K562 (cell line): ENCODE measurements at places on chromosomes 6 and 20. TPM values are rescaled to one million over a fixed set of nuclear protein-coding genes. Genes with fewer than 3 reads are reported as not detected.

GRCh38 chr6:36418558-36418957 is 24.1 kb downstream of the PXT1 start:
- no peak for DNase-seq

CNR1 gene
- 1.5 and 1.9 TPM in 2 replicates for total RNA-seq

DNA sequence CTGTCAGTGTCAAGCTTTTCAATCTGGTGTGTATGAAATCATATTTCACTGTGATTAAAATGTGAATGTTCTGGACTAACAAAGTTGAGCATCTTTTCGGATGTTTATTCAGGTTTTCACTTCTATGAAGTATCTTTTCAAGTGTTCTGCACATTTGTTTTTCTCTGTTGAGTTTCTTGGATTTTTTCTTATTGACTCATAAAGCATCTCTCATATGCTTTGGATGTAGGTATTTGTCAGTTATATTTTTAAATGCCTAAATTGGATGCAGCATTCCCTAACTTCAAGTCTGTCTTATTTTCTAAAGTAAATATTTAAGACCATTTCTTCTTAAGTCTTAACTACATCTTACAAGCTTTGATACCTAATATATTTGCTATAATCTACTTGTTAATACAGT is 398.0 kb downstream of the PLCB1 start:
- no peak for DNase-seq

- no peak for DNase-seq
These were observed 225.5 kb downstream of the SYNDIG1 start for GRCh38 chr20:24694727-24695528.

DNA sequence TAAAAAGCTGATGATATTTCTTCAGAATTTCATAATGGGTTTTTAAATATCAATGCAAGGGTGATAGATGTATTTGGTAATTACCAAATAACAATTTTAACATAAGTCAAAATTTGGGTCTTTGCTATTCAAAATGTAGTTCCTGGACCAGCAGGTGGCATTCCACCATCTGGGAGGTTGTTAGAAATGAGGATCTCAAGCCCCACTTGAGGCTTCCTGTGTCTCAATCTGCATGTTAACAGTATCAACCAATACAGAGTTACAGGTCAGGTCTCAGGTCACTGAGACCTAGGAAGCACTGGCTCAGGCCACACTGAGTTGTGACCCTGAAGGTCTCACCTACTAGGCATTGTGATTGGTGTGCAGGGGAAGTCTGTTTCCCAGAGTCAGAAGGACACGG is 57.2 kb upstream of the MTRF1L start:
- no peak for DNase-seq

CRISP3 gene
- 0.29 and 0.31 TPM in 2 replicates for total RNA-seq

MCM9 gene
- 13.1 and 16.7 TPM in 2 replicates for total RNA-seq

DNA sequence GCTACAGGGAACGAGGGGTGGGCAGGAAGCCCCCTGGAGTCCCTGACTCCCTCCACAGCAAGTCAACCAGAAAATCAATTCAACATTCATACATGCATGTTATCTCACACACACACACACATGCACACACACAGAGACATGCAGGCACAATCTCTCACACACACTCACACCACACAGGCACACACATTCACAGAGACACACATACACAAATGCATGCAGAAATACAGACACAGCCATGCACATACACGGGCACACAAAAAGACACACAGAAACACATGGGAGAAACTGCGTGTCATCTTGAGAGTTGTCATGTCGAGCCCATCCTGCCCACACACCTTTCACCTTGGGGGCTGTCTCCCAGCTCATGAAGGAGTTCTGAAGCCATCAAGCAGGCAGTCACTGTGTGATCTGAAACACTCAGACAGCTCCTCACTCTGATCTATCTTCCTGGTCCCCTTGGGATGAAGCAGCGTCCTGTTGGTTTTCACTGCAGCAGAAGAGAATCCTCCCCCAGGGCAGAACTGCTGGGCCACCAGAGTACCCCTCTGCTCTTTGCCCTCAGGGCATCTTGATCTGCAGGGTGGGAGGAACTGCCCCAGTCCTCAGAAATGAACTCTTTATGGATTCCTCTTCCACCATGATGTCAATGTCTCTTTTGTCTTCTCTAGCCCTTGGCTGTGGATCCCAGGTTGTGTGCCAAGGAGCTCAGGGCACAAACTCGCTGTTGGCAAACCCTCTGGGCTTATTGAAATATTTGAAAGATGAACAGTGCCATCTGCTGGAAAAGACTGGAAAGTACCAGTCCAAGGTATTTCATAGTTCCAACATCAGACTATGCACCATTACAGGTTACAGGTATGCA is 8.8 kb downstream of the RAET1L start:
- DNase-seq = no peak

- no peak for DNase-seq
These were observed 199.7 kb downstream of the BCAS1 start for GRCh38 chr20:53870426-53871315.

VWA7 gene
- total RNA-seq = 1.8 and 2.9 TPM in 2 replicates

GRCh38 chr6:29933955-29934354 is 8.4 kb upstream of the HLA-A start:
- no peak for DNase-seq

MACROD2 gene
- not detected in 2 replicates for total RNA-seq

MOCS3 gene
- 5.6 and 6.2 TPM in 2 replicates for total RNA-seq

- no peak for DNase-seq
These were observed 221.9 kb downstream of the TTLL2 start for GRCh38 chr6:167546611-167547327.

ASIP gene
- total RNA-seq = not detected in 2 replicates

POLR3F gene
- 7.0 and 7.2 TPM in 2 replicates for total RNA-seq

GRCh38 chr6:75178757-75179156 is 27.1 kb downstream of the COL12A1 start:
- DNase-seq = no peak

GRCh38 chr20:33677991-33678702 is 3.9 kb upstream of the NECAB3 start:
- no peak for DNase-seq

DNA sequence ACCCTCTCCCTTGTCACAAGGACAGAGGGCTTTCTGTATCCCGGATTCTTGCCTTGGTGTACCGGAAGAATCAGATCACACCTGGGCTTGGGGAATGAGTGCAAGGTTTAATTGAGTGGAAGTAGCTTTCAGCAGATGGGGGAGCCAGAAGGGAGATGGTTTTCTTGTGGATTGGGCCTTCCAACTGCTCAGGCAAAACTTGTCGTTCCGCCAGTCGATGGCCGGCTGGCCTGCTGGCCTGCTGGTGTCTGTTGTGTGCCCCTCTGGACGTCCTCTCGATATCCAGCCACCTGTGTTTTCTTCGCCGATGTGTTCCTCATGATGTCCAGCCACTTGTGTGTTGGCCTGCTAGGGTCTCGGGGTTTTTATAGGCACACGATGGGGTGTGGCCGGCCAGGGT is 168.1 kb downstream of the CDKAL1 start:
- no peak for DNase-seq

DNA sequence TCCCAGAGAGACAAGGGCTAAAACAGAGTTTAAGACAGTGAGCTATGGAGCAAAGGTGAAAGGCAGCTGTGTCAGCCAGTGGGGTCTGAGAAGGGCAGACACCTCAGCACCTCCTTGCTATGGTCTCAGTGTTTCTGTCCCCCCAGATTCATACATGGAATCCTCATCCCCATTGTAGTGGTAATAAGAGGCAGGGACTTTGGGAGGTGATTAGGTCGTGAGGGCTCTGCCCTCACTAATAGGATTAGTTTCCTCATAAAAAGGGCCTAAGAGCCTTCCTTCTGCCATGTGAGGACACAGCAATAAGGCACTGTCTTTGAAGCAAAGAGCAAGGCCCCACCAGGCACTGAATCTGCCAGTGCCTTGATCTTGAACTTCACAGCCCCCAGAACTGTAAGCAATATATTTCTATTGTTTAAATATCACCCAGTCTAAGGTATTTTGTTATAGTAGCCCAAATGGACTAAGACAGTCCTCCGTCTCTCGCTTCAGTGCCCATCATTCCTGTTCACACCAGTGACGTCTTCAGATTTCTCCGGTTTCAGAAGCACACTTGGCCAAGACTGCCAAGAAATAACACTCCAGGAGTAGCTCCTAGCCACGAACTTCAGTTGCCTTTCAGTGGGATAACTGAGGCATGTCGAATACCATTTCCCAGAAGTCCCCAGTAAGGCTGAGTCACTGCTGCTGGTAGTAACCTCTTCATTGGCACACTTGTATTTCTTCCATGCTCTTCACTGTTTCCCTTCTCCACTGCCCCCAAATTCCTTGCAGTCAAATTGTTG is 32.8 kb downstream of the SLC13A3 start:
- no peak for DNase-seq

- no peak for DNase-seq
These were observed 108.0 kb downstream of the SYNDIG1 start for GRCh38 chr20:24577271-24577909.

- no peak for DNase-seq
These were observed 2.5 kb downstream of the CRIP3 start for GRCh38 chr6:43306086-43306485.

GRCh38 chr20:10453241-10453640 is 18.1 kb downstream of the SLX4IP start:
- no peak for DNase-seq

GRCh38 chr6:160461641-160462040 is 113.5 kb downstream of the SLC22A3 start:
- DNase-seq = no peak

C20orf141 gene
- total RNA-seq = not detected in 2 replicates

GRCh38 chr6:17182961-17183360 is 81.1 kb downstream of the STMND1 start:
- no peak for DNase-seq

CRIP3 gene
- total RNA-seq = 0.82 and 0.89 TPM in 2 replicates

DNA sequence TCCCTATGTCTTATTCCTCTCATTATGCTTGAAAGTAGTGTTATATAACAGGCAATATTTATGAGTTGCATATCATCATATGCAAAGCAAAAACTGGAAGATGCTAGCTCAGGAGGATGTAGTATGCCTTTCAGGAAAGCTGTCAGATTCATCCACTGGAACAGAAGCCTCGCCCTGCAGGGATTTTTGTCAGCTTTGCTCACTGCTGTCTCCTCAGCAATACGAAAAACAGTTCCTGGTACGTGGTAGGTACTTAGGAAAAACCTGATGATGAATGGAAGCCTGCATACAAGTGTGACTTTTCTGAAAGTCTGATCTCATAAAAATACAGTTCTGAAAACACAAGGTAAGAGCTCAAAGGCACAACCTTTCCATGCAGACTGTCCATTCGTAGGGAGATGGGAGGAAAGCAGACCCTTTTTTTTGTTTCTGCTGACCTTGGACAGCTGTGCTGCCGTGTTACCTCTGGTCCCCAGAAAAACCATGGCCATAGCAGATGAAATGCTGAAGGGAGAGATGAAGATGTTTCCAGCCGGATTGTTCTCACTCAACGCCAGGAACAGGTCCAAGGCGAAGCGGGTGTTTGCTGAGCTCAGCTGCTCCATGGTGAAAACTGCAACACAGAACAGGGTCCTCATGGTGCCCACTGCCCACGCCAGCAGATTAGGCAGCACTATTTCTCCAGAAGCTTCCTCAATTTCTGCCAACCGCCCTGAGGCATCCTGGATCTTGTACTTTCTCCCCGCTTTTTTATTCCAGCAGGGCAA is 1.5 kb downstream of the SERPINB1 start:
- no peak for DNase-seq

TRIM15 gene
- total RNA-seq = 1.2 TPM in 2 replicates

- DNase-seq = no peak
These were observed 40.3 kb upstream of the CD93 start for GRCh38 chr20:23126281-23127061.

DNA sequence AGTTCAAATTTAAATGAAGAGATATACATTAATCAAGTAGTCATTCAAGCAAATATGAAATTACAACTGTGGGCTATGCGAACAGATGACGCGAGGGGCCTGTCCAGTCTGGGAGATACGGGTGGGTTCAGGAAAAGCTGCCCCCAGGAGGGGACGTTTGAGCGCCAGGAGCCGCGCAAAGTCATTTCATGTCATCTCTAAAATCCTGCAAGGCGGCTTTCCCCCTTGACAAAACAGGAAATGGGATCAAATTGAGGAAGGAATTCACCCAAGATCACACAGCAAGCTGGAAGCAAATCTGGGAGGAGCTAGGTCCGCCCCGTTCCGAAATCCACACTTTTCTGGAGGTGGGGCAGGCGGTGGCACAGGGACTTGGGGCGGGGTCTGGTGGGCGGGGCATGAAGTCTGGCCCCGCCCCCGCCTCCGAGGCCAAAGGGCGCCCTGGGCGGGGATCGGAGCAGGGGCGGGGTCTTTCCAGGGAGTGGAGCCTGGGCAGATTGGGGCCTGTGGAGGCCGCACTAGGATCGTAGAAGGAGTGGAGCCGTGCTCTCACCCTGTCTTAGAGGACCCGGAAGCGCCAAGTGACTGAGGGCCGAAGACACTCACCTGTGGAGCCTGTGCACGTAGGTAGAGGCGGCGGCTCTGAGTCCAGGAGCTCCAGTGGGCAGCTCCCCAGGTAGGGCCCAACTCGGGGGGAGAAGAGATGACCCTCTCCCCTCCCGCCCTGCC is at the start of gene LPIN3:
TSS of gene LPIN3 (plus strand) at position 495 of the 729 bp plus-strand sequence. CDS start 4,983 bp downstream, outside the sequence.
- DNase-seq = peak; percentile 98

LY6G5B gene
- total RNA-seq = 18.4 and 24.6 TPM in 2 replicates

DNA sequence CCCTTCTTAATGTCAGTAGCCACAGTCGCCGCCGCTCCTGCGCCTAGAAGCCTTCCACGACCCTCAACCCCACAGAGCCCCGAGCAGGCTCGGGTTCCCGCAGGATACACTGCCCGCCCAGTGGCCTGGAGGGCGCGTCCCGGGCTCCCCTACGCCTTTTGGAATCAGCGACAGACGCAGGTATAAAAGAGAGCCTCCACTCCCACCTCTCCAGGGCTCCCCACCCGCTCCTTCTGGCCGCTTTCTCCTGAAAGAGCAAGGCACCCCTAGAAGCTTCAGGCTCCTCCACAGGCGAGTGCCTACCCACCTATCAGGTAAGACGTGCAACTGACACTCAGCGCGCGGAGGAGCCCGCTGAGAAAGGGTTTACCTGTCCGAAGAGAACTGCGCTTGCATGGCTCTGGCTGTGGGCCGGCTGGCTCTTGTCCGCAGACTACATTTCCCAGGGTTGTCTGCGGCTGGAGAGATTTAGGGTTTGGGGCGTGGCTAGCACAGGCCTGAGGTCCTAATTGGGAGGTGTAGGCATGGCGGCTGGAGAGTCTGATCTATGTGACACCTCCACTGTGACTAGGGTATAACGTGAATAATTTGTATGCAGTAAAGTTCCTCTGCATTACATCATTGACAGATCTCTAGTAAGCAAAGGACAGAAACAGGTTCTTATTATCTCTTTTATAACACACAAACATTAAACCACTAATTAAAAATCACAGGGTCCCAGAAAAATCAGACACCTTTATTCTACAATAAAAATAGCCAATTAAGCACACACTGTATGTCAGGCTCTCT is 13.5 kb upstream of the ZNF391 start:
- DNase-seq = peak; percentile 92

ERVFRD-1 gene
- 0.04 and 0.09 TPM in 2 replicates for total RNA-seq

GRCh38 chr6:4620284-4621151 is 155.7 kb upstream of the CDYL start:
- peak; percentile 48 for DNase-seq

- DNase-seq = no peak
These were observed 2.3 kb downstream of the THBD start for GRCh38 chr20:23047001-23047737.

GRCh38 chr6:144896289-144896688 is 611.2 kb downstream of the UTRN start:
- no peak for DNase-seq

BPI gene
- total RNA-seq = not detected in 2 replicates
